ENCODE measurements at places on chromosomes 12 and 14. TPM values are rescaled to one million over a fixed set of nuclear protein-coding genes. Genes with fewer than 3 reads are reported as not detected.

- peaks cover under 1% of the 10 kb centered on the region for H3K36me3 ChIP-seq
- DNase-seq = peak; percentile 37
- peaks cover 55% of the 10 kb centered on the region for H3K4me1 ChIP-seq
- peak overlapping the region; percentile 35 for H3K4me3 ChIP-seq
- no peaks in the 10 kb centered on the region for H3K27me3 ChIP-seq
These were observed 6.2 kb downstream of the FOXJ2 start for GRCh38 chr12:8038659-8039114.

ASPG gene
- total RNA-seq = not detected

DNA sequence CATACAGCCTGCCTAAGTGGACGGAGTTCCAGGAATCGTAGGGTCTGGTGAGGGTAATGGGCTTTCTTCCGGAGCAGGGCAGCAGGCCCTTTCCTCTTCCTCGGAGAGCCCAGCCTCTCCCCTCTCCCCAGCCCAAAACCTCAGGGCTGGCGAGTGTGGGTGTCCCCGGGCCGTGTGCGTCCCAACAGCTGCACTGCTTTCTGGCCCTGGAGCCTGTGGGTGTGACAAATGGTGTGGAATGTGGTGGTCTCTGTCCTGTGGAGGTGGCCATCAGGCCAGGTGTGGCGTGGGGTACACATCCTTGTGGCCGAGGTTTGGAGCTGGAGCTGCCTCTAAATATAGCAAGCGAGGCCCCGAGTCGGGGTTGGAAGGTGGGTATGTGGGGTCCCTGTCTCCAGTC, 8.5 kb downstream of the ORAI1 start:
- peaks cover 19% of the 10 kb centered on the region for H3K4me1 ChIP-seq
- H3K36me3 ChIP-seq = peaks cover 9% of the 10 kb centered on the region
- H3K4me3 ChIP-seq = no peak overlapping the region

GRCh38 chr12:102215992-102216691, 18.5 kb upstream of the PMCH start:
- no peaks in the 10 kb centered on the region for H3K27me3 ChIP-seq
- H3K4me1 ChIP-seq = no peaks in the 10 kb centered on the region
- DNase-seq = no peak
- no peak overlapping the region for H3K27ac ChIP-seq

DNA sequence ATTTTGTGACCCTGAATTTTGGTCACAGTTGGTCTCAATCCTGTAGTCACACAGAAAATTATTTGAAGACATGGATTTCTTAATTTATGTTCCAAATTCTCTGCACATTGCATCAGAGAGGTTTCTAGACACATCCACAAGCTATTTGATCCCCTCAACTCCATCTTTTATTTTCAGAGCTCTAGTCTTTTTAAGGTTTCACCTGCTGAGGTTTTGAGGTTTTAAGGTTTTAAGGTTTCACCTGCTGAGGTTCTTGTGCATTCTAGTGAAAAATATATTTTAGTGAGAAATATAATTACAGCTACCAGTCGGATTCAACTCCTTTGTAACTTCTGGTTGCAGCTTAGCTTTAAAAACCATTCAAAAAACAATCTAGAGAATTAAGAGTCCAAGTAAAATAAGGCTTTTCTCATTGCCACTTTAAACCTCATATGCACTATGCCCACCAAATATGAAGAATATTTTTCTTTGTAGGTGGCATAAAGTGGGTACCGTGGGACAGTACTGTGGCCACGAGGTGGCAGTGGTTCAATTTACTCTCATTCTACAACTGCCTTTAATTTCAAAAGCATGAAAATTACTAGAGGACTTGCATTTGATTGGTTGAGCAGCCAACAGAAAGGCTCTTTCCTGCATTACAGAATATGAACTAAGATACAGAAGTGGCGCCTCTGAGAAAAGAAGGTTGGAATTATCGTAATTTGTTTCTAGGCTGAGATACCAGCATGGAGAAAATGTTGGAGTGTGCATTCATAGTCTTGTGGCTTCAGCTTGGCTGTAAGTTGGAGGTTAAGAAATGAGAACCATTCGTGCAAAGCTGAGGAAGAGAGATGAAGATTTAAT, 366.5 kb upstream of the OR4E1 start:
- H3K27ac ChIP-seq = no peak overlapping the region
- no peak overlapping the region for H3K4me3 ChIP-seq
- no peaks in the 10 kb centered on the region for H3K4me1 ChIP-seq
- peaks cover 38% of the 10 kb centered on the region for H3K27me3 ChIP-seq
- DNase-seq = peak; percentile 24

- H3K27me3 ChIP-seq = no peaks in the 10 kb centered on the region
- H3K4me3 ChIP-seq = no peak overlapping the region
- H3K36me3 ChIP-seq = peaks cover 26% of the 10 kb centered on the region
- DNase-seq = no peak
These were observed 26.6 kb upstream of the PTPRB start for GRCh38 chr12:70663838-70664237.

DAZAP2 gene
- total RNA-seq = 103 TPM

DNA sequence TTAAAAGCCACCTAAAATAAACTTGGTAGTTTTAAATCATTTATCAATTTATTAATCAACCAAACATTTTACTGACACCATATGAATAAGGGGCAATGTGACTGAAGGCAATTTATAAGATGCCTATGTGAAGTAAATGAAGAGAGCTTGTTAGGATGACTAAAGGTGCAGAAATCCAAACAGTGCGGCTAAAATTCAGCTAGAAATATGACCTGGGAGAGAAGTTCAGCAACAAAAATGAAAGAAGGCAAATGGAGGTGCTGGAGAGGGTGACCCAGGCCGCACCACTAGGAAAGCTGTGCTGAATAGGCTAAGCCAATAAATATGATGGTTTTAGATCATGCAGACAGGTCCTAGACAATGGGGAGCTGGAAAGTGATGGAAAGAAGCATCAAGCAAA, 403.7 kb downstream of the BTG1 start:
- H3K4me1 ChIP-seq = no peaks in the 10 kb centered on the region
- DNase-seq = no peak
- no peaks in the 10 kb centered on the region for H3K36me3 ChIP-seq
- H3K27ac ChIP-seq = no peak overlapping the region

NR1H4 gene
- total RNA-seq = 5.2 TPM

PLA2G1B gene
- not detected for total RNA-seq

GRCh38 chr14:22671622-22672021, 27.5 kb upstream of the OR6J1 start:
- no peak for DNase-seq
- H3K36me3 ChIP-seq = no peaks in the 10 kb centered on the region

KRT83 gene
- total RNA-seq = not detected

- peaks cover 35% of the 10 kb centered on the region for H3K27me3 ChIP-seq
- H3K36me3 ChIP-seq = no peaks in the 10 kb centered on the region
- no peaks in the 10 kb centered on the region for H3K4me1 ChIP-seq
- H3K4me3 ChIP-seq = no peak overlapping the region
These were observed 30.3 kb downstream of the C14orf132 start for GRCh38 chr14:96069421-96069820.

OLR1 gene
- not detected for total RNA-seq

DNA sequence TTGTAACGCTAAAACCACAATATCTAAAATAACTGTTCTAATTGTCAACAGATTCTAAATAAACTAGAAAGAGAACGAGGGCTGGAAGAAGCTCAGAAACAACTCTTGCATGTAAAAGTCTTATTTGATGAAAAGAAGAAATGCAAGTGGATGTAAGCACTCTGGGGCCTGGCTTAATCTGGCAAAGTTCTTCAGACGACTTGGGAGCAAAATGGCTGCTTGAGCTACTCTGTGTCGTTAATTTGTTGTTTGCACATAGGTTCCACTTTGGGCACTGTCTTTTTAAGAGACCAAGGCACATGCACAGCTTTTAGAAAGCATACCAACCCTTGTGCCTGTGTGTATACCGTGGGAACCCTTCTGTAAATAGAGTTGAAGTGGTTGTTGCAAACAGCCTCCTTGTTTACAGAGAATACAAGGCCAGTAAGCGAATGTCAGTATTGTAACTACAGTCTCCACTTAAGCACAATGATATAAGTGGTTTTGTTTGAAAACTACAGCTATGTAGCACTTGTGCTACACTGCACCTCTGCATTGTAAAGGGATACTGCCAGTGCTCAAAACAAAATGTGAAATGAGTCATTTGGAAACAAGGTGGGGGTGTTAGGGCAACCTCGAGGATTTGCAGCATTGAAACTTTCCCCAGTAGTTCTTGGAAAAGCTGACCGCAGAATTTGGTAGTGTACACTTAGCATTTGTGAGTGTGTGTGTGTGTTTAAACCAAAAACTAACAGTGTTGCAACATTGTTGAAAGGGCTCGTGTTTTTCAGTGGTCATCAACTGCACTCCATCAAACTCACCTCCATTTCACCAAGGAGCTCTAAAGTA, 154.3 kb downstream of the CEP83 start:
- H3K36me3 ChIP-seq = no peaks in the 10 kb centered on the region
- H3K4me3 ChIP-seq = no peak overlapping the region
- H3K27ac ChIP-seq = no peak overlapping the region
- H3K4me1 ChIP-seq = no peaks in the 10 kb centered on the region

DNA sequence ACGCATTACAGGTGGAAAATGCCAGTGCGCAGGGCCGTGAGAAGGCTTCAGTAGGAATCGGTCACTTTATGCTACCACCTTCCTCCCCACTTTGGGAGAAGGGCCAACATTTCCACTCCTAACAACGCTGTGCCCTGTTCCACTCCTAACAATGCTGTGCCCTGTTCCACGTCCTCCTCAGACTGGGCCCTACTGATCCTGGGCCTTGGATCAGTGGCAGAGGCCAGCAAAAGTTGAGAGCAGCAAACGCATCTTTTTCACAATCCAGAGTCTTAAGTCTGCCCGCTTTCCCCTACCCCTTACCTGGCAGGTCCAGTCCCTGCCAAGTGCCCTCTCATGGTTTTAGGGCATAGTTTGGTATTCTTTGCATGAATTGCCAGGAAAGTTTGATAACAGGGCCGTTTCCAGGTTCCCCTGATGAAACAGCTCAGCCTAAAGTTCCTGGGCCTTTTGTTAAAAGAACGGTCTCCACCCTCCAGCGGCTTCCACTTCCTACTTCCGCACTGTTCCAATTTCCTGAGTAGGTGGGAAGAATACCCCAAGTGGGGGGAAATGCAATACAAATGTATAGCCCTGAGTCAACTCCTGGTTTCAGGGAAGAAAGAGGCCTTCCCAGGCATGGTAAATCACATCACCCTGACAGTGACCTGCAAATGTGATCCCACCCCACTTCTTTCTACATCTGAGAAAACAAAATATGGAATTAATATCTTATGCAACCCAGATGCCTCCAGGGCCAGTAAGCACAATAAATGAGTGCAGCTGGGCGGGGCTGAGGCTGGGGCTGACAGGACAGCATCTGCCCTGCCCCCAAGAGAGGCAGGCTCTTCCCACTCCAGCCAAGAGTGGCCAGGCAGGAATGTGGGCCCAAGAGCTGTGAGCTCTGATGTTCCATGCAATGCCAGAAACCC, 15.0 kb downstream of the KCTD10 start:
- H3K4me1 ChIP-seq = peaks cover 47% of the 10 kb centered on the region
- no peaks in the 10 kb centered on the region for H3K27me3 ChIP-seq
- peak overlapping the region; percentile 49 for H3K4me3 ChIP-seq
- peaks cover 46% of the 10 kb centered on the region for H3K36me3 ChIP-seq
- H3K27ac ChIP-seq = peak overlapping the region; percentile 87
- DNase-seq = peak; percentile 54

DNA sequence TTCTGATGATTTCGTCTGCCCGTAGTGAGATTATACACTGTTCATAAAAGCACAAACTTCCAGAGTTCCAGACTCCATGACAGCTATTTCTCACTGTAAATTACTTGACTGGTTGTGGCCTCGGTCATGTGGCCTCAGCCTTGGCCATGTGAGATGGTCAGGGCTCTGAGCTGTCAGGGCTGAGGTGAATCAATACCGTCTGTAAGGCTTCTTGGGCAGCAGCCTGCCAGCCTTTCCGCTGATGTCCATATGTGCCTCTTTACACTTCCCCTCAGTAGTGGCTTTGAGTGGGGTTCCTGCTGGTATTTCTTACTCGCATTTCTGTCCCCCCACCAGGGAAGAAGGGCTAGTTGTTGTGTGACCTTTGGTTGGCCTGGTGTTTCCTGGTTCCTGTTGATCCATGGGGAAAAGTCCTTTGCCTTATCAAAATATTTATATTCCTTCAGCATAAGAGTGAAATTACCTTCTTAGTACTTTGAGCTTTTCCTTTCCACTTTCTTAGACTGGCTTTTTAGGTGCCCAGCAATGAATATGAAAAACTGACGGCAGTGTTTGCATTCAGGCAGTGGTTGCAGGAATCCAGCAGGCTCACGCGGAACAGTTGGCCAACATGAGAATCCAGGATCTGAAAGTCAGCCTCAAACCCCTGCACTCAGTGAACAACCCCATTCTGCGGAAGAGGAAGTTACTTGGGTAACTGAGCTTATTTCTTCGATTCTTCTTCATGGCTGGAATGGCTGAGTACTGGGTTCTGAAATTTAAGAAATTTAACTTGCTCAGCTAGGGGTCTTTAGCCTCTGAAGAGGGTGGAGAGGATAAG, 46.1 kb downstream of the MAPKAPK5 start:
- H3K36me3 ChIP-seq = peaks cover 49% of the 10 kb centered on the region
- no peak for DNase-seq
- H3K4me1 ChIP-seq = no peaks in the 10 kb centered on the region
- no peaks in the 10 kb centered on the region for H3K27me3 ChIP-seq
- no peak overlapping the region for H3K4me3 ChIP-seq
- H3K27ac ChIP-seq = no peak overlapping the region

Data from Calu3 (cell line).